ENCODE measurements at places on chromosomes 16 and 17. TPM values are rescaled to one million over a fixed set of nuclear protein-coding genes. Genes with fewer than 3 reads are reported as not detected.

KIF18B gene
- not detected for total RNA-seq

P2RX5 gene
- 0.38 TPM for total RNA-seq

PRDM7 gene
- not detected for total RNA-seq

CLEC18B gene
- 0.47 TPM for total RNA-seq

NATD1 gene
- total RNA-seq, result 3.4 TPM

DNAI2 gene
- not detected for total RNA-seq

TPSD1 gene
- not detected for total RNA-seq

KRT33A gene
- not detected for total RNA-seq

CES5A gene
- not detected for total RNA-seq

DLX3 gene
- not detected for total RNA-seq

HIGD1B gene
- not detected for total RNA-seq

ZSCAN10 gene
- not detected for total RNA-seq

EVPLL gene
- total RNA-seq, result not detected

SHBG gene
- total RNA-seq, result 0.23 TPM

SPATA22 gene
- total RNA-seq, result not detected

CREBBP gene
- total RNA-seq, result 11.3 TPM

LAT gene
- 0.23 TPM for total RNA-seq

Data from smooth muscle cell of the coronary artery (primary cell).